ENCODE measurements at places on chromosomes 11 and 22. TPM values are rescaled to one million over a fixed set of nuclear protein-coding genes. Genes with fewer than 3 reads are reported as not detected.

DNA sequence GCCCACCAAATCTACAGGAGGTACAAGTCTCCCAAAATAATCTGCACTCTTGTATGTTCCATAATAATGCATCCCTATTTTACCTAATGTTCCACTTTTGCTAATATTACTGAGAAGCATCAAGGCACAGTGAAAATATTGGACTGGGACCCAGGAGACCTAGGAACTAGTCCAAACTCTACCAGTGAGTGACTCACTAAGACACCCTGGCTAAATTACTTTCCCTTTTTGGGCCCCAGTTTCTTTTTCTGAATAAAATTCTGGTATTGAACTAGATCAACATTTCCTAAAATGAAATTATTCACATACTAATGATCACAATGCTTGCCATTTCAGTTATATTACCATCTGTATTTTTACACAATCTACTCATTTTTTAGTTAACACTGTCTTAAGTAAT, 19.6 kb downstream of the THAP12 start:
- no peak for DNase-seq

- no peak for DNase-seq
Observed at GRCh38 chr11:290621-291231, 1.8 kb downstream of the PGGHG start.

The RASSF10 gene
- total RNA-seq, result 6.0 TPM

GRCh38 chr11:106540001-106540400, 462.5 kb downstream of the AASDHPPT start:
- no peak for DNase-seq

DNA sequence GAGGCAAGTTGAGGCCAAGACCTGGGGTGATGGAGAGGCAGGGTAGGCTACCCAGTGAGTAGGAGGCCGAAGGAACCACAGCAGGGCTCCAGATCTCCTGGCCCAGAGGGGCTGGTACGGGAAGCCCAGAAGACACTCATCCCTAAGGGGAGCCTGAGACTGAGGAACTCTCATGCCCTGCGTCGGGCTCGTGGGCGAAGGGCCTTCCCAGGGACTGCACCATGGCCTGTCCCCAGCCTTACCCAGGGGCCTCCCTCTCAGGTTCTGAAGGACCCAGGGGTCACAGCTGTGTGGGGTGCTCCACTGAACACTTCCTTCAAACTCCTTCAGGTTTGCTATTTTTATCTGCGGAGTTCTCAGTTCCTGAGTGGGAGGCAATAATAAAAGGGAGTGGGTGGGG, 15.8 kb upstream of the SYT12 start:
- DNase-seq, result no peak

The SPTBN2 gene
- total RNA-seq, result 34.1 TPM

- DNase-seq, result no peak
Observed at GRCh38 chr11:45048870-45049691, 97.4 kb upstream of the PRDM11 start.

DNA sequence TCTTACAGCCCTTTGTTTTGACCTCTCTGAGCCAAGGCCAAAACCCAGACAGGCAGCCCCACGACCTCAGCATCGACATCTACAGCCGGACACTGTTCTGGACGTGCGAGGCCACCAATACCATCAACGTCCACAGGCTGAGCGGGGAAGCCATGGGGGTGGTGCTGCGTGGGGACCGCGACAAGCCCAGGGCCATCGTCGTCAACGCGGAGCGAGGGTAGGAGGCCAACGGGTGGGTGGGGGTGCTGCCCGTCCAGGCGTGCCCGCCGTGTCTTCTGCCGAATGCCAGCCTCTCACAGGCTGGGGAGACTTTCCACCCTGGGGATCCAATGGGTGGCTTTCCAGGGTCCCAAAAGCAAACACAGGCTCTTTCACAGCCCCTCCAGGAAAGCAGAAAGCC, 37.1 kb upstream of the PPP6R3 start:
- DNase-seq, result no peak

DNA sequence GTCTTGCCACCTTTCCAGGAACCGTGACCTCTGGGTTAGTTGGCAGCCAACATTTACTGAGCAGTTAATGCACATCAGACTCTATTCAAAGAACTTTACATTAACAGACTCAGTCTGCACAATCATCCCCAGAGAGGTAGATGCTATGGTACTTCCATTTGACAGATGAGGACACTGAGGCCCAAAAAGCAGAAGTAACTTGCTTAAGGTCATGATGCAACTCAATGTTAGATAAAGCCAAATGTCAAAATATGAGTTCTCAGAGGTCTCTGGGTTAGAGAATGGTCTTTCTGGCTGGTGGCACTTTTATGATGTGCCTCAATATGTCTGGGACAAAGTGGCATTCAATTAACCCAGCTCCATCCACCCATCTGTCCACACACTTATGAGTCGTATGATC, 450.0 kb downstream of the MIAT start:
- DNase-seq, result no peak

GRCh38 chr11:128283451-128283850, 303.9 kb downstream of the ETS1 start:
- no peak for DNase-seq

The TEX54 gene
- total RNA-seq, result not detected

DNA sequence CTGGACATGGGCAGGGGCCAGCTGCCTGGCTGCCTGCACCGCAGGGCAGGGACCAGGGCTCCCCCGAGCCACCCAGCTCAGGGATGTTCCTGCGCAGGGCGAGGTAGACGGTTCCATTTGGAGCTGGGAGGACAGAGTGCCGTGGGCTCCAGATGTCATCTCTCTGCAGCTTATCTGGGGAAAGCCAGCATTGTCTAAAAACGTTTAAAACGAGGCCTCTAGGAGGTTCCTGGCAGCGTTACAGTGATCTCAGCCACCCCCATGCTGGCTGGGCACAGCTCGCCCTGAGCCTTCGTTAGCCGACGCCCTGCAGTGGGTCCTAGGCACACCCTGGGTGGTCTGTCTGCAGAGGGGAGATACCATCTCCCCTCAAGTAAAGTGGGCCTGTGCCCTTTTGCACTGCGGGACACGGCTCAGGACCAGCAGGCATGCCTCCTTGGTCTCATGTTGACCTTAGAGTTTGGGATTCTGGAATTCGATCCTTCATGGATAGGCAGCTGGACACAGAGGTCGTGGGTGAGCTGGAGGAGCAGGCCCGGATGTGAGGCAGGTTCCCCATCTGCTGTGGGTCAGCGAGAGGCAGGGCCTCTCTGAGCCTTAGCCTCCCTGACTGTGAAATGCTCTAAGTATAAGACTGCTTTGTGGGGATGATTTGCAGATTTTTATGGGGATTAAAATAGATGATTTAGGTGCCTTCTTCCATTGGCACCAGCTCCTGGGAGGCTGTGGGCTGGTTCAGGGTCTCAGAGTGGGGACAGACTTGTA, 14.1 kb downstream of the SYNGR1 start:
- DNase-seq, result no peak

DNA sequence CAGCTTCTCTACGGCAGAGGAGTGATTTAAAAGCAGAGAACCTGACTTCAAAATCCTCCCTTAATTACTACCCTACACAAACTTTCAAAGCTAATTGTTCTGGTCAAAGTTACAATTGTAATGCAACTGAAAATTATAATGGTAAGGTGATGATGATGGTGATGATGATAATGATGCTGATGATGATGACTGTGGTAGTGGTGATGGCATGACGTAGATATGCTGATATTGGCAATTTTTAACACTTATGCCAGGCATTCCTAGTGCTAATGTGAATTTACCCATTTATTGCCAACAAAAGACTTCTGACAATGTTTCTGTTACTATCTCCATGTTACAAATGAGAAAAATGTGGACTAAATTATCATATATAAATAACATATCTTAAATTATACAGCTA, 1831.1 kb downstream of the LRRC4C start:
- no peak for DNase-seq

- peak; percentile 37 for DNase-seq
Observed at GRCh38 chr11:86193297-86194095, 51.1 kb upstream of the EED start.

The MS4A6A gene
- total RNA-seq, result not detected

DNA sequence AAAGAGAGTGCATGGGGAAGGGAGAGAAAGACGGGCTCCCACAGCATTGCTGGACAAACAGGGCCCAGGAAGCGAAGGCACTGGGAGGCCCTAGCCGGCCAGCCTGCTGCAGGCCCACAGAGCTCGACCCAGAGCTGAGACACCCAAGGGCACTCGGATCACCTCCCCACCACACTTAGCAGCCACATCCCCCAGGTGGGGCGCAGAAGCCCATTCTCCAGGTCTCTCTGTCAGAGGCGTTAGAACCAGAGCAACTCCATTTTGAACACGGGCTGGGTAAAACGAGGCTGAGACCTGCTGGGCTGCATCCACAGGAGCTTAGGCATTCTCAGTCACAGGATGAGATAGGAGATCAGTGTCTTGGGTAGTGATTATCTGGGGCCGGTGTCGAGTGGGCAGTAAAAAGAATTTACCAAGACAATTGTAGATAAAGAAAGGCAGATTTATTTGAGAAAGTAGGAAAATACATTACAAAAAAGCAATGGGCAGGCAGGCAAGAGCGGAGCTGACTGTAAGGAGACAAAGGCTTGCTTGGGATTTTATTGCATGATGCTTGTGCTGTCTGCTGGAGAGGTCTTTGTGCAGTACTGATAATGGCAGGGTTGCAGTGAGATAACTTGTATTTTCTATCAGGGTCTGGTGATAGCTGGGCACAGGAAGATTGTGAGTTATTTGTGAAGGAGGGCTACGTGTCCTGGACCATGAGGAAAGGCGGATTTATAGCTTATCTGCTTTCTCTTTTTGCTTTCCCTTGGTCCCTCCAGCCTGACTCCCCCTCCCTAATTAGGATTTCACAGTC, 13.4 kb upstream of the CAPN5 start:
- no peak for DNase-seq

The CCDC116 gene
- 1.2 TPM for total RNA-seq

The NELL1 gene
- 0.51 TPM for total RNA-seq

- DNase-seq, result peak; percentile 35
Observed at GRCh38 chr11:10305262-10305963, 540 bp downstream of the ADM start.

DNA sequence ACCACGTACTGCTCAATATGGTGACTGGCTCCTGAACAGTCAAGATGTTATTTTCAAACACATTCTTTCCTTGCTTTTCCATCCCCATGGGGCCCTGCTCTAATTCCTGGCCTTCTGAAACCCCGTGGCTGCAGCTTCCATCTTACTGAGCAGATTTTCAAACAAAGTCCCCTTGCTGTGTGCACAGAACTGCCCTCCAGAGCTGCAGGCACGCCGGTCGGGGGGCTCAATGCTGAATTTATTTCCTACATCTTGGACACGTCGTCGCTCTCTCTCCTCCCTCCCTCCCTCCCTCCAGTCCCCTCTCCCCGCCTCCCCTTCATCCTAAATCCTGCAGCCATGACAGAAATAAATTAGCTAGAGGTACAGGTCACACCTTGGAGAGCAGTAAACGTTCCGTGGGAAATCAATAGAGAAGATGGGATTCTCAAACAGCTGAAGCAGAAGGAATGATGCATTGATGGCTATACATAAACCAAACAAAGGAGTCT, 243.1 kb upstream of the BLID start:
- DNase-seq, result no peak

DNA sequence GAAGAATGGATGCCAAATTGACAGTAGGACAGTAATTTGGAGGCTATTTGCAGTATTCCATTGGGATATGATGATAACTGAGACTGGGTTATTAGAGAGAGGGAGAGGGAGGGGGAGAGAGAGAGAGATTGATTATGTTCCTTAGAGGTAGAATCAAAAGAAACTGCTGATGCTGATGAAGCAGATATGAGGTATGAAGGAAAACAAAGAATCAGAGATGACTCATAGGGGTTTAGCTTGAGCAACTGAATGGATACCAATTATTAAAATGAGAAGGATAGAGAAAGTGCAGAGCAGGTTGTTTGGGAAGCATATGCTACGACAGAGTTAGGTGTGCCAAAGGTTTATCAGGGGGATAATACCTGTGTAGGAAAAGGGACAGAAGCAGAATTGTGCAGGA, 12.8 kb upstream of the NUCB2 start:
- no peak for DNase-seq

- no peak for DNase-seq
Observed at GRCh38 chr11:93526641-93527583, 16.3 kb downstream of the SMCO4 start.

The DEPDC5 gene
- total RNA-seq, result 39.5 TPM

DNA sequence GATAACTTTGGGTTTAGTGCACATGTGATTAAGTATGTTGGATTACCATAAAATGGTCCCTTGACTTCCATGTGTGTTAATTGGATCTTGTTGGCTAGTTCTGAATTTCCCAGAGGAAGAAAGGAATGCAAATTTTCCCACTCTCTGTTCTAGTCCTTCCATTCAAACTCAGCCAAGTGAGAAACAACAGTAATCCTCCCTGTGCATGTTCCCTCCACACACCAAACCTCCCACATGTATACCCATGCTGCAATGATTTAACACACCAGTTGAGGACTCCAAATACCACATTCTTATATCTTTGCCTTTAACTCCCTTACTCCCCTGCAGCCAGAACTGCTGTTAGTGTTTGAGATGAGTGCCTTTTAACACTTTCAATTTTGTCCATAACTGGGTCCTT, 1158.9 kb downstream of the DLG2 start:
- no peak for DNase-seq

DNA sequence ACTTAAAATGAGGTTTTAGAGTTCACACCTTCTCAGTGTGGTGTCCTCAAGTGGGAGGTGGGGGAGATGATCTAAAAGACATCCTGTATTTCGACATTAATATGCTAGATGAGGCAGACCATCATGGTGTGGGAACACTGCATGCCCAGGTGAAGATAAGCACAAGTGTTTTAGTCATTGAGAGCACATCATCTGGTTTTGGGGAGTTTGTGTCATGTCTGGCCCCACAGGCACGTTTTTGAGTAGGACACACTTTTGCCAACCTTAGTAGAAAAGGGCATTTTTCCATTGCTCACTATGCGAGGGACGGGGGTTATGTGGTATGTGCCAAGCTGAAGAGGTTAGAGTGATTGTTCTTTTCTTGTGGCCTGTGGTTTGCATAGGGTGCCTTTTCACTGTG, 189.3 kb downstream of the DBX1 start:
- no peak for DNase-seq

DNA sequence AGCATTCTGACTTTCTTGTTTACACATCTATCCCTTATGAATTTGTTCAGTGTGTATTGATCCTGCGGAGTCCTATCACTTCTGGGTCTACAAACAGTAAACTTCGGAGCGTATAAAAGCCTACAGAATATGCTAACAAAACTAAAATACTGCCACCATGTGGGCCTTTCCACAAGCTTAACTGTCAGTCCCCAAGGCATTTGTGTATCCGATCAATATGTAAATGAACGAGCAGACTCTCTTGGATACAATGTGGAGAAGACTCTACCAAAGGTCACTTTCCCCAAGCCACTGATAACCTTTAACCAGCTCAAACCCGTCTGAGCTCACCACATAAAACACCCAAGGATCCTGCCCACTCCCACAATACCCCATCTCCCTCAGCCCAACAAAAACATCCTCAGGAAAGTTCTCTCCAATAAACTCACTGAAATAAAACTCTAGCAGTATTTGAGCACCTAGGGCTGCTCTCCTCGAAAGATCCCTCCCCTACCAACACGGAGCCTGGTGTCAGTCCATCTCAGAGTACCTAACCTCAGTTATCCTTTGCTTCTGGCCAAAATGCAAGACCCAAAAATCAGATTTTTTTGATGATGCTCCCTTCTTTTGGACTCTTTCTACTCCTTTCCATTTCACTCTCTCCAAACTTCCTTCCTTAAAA, 17.8 kb downstream of the ADA2 start:
- no peak for DNase-seq

- DNase-seq, result no peak
Observed at GRCh38 chr11:16191868-16192240, 164.5 kb downstream of the SOX6 start.

The SFI1 gene
- 67.3 TPM for total RNA-seq

The LDHAL6A gene
- not detected for total RNA-seq

Measured in neural crest cell (in vitro differentiated cells).